ENCODE measurements at places on chromosomes 6 and 20. TPM values are rescaled to one million over a fixed set of nuclear protein-coding genes. Genes with fewer than 3 reads are reported as not detected.

Gene GABRR1
- under 0.01 TPM for total RNA-seq

Gene CCN5
- total RNA-seq = 0.05 TPM

Gene COL12A1
- 16.3 TPM for total RNA-seq

Gene BPI
- 2.1 TPM for total RNA-seq

Gene ARFGEF3
- 0.19 TPM for total RNA-seq

Gene SLPI
- 28.0 TPM for total RNA-seq

Gene OXT
- 0.42 TPM for total RNA-seq

- DNase-seq = no peak
These were observed 1.0 kb upstream of the FBXO5 start for GRCh38 chr6:152983637-152984512.

DNA sequence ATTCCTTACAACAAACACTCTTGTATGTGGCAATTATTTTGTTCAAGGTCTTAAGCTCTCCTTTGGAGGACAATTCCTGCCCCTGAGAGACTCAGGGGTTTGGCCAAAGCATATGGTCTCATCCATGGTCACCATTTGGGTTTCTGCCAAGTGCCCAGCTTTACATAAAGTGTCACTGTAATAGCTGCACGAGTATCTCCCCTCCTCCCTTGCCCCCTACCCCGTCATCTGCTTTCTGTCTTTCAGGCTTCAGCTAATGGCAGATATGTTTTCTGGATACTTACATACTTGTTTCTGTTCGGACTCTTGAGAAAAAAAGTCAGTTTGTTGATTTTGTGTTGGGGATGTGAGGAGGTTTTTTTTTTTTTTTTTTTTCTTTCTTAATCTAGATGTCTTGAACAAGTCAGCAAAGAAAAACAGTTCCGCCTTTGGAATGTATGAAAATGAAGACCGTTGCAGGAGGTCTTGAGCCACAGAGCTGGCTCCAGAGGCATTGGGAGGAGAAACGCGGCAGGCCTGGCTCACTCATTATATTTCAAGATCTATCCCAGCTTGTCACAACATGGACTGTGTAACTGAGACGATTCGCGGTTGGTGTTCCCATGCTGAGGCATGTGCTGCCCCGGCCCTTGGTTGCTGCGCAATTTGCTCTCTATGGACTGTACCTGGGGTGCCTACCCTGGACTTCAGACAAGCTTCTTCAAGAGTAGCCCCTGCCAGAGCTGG, 32.6 kb upstream of the STX16 start:
- DNase-seq = peak; percentile 15

- DNase-seq = no peak
These were observed 362.6 kb downstream of the EPM2A start for GRCh38 chr6:145372671-145373151.

DNA sequence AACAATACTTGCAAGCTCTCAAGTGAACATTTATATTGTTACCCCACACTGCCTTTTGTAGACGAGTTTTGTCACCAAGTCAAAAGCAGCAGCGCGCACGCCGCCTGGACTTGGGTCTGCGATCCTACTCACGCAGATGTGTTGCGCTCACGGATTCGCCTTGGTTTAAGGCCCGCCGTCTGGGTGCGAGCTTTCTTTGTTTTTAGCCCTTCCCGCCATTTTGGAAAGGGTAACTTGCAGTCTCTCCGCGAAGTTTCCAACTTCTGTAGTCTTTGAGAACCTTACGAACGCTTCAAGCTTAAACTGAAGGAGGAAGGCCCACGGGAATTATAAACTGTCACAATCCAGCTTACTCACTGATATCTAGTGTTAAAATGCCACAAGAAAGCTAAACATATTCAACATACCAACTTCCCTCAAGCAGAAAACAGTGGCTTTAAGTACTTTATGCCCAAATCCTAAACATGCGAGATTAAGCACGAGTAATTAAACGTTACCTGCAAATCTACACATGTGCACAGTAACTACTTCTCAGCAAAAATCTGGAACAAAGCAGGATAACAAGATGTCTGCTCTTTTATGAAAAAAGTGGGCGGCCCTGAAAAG, 80.4 kb upstream of the BTN3A2 start:
- peak; percentile 68 for DNase-seq

DNA sequence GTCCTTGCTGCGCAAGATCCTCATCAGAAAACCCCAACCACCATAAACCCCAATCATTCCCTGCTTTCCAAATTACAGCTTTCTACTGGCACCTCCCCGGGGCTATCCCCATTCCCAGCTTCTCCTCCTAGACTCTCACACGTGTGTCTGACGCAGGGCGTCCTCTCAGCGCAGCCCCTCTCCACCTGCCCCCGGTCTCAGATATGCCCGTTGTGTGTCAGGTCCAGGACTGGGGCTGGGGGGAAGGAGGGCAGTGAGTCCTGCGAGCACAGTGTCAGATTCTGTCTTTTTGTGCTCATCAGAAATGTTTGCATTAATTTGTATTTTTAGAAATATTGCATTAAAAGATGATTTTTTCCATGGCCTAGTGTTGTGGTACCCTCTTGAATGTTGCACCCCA, 48.6 kb downstream of the LRFN2 start:
- no peak for DNase-seq

DNA sequence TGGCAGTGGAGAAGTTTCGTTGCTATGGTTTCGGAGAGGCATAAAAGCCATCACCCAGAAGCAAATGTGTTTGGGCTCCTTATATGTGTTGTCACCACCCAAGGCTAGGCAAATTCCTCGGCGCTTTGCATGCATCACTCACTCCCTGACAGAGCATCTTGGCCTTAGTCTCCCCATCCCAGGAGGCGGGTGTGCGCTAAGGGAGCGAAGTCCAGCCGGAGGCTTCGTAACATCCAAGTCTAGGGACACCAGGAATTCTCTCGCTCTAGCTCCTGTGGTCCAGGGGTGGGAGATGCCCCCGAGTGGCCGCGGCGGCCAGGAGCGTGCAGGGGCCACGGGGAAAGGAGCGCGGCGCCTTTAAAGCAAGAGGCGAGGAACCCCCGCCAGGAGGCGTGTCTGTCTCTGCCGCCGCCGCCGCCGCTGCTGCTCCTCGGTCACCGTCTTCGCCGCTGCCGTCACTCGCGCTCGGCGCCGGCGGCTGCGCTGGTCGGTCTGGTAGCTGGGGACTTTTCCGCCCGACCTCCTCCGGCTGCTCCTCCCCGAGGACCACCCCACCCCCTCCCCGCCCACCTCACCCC, at the start of gene GRIK2:
Gene GRIK2 (plus strand): TSS at position 458 of the 578 bp plus-strand sequence.
- DNase-seq = no peak

- DNase-seq = peak; percentile 45
These were observed 12.9 kb upstream of the MROH8 start for GRCh38 chr20:37192137-37192854.

DNA sequence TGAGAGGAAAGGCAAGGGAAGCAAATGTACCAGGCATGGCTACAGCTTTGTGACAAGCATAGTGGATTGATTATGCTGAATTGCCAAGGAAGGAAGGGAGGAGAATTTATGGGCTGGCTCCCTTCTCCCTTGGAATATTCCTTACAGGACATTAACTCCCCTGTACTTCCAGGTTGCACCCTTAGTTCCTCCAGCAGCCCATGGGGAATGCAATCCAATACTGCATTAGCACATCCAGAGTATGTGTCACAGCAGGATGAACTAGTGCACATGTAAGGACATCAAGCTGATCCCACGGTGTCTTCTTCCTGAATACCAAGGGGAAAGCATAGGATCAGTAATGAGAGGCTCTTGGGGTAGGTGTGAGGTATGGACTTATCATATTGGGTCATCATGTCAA, 390.7 kb upstream of the POU3F2 start:
- DNase-seq = no peak

DNA sequence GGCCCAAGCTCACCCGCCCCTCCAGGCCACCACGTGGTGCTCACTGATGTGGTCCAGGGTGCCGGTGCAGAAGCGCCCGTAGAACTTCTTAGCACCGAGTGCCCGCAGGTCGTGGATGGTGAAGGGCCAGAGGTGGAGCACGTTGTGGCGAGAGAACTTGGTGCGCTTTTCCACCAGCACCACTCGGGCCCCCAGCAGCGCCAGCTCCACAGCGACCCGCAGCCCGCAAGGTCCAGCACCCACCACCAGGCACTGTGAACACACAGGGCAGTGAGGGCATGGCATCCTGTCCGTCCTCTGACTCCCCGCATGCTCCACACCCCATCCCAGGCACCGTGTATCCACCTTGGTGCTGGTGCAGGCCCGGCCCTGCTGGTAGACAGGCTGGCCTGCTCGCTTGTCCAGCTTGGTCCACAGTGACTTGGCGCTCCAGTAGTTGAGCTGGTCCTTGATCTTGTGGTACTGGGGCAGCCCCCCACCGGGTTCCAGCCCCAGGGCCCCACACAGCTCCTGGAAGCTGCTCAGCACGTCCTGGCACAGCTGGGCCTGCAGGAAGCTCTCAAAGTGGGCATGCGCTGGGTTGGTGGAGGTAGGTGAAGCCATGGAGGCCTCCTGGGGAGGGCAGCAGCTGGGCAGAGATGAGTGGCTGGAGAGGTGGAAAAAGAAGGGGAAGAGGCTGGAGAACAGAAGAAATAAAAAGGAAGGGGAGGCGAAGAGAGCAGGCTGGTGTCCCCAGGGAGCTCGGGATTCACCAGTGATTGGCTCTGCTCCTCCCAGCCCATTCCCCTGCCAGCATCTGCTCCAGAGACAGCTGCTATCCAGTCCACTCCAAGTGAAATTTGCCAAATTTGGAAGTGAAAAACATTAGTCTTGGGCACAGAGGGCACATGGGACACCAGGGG, 1.7 kb downstream of the MICAL1 start:
- no peak for DNase-seq

GRCh38 chr6:21999012-21999528, 297.8 kb downstream of the PRL start:
- no peak for DNase-seq

DNA sequence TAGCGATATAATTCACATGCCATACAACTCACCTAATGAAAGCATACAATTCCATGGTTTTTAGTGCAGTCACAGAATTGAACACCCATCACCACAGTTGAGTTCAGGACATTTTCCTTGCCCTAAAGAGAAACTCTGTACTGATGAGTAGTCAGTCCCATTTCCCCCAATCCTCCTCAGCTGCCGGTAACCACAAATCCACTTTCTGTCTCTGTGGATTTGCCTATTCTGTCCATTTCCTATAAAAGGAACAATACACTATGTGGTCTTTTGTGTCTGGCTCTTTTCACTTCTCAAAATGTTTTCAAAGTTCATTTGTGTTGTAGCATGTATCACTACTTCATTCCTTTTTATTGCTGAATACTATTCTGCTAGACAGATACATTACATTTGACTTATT, 67.9 kb upstream of the TGM3 start:
- no peak for DNase-seq

GRCh38 chr6:12851123-12851695, 134.6 kb downstream of the PHACTR1 start:
- DNase-seq = no peak

- DNase-seq = no peak
These were observed 25.3 kb upstream of the HACE1 start for GRCh38 chr6:104884867-104885517.

- no peak for DNase-seq
These were observed 19.2 kb downstream of the RRAGD start for GRCh38 chr6:89392823-89393222.
